ENCODE measurements at places on chromosomes 7 and 10.

DNA sequence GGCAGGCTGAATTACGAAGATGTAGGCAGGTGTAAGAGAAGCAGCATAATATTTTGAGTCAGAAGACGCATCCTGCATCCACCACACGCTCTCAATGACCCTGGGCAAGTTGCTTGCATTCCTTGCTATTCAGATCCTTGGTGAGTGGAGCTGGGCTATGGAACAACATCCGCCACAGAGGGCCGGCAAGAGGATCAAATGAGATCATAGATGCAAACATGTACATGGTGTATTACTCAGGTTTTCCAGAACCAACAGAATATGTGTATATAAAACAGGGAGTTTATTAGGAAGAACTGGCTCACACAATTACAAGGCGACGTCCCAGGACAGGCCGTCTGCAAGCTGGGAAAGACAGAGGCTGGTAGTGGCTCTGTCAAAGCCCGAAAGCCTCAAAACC lies 51.5 kb downstream of the ADAM12 start:
- no peak for DNase-seq

- no peak for DNase-seq
Observed at GRCh38 chr10:91603931-91604331, 28.9 kb downstream of the PPP1R3C start.

- no peak for DNase-seq
Observed at GRCh38 chr10:132876131-132876860, 66.1 kb downstream of the CFAP46 start.

- DNase-seq, result peak; percentile 84
Observed at GRCh38 chr7:131107337-131108211, 220.1 kb upstream of the MKLN1 start.

- DNase-seq, result no peak
Observed at GRCh38 chr7:1434891-1435670, 24.2 kb downstream of the MICALL2 start.

- DNase-seq, result no peak
Observed at GRCh38 chr7:111697771-111698170, 135.5 kb upstream of the IMMP2L start.

GRCh38 chr10:129773359-129773990 lies 190.6 kb downstream of the EBF3 start:
- DNase-seq, result no peak

- peak; percentile 31 for DNase-seq
Observed at GRCh38 chr10:42783181-42783549, 570 bp downstream of the BMS1 start.

DNA sequence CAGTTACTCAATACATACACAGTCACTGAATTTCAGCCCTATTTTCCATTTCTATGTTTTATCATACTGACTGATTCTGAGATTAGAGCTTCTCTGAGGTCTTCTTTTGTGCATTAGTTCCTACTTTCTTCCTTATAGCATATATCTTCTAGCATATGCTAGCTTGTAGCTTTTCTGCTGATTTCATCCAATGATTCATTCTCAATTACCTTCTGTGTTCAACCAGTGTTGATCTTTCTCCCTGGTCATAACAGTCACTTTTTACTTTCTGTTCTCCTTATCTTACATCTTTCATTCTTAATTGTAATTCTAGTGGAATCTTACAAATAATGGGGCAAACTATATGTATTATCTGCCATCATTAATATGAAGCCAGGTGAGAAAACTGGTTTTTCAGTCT lies 159.5 kb upstream of the HGF start:
- no peak for DNase-seq

DNA sequence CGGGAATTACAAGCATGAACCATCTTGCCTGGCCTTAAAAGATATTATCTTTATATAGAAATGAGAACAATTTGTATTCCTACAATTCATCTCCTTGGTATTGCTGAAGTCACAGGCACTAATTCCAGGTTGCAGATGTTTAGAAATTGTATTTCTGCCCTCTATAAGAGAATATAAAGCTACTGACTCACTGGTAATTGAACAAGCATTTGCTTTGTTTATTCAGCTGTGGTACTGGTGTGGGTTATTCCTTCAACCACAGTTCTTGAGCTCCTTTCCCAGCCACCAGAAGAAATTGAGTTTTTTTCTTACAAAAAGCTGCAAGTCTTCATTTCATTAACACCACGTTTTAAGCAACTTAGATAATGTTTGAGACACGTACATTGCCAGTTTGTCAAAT lies 29.0 kb upstream of the MPP7 start:
- peak; percentile 47 for DNase-seq

DNA sequence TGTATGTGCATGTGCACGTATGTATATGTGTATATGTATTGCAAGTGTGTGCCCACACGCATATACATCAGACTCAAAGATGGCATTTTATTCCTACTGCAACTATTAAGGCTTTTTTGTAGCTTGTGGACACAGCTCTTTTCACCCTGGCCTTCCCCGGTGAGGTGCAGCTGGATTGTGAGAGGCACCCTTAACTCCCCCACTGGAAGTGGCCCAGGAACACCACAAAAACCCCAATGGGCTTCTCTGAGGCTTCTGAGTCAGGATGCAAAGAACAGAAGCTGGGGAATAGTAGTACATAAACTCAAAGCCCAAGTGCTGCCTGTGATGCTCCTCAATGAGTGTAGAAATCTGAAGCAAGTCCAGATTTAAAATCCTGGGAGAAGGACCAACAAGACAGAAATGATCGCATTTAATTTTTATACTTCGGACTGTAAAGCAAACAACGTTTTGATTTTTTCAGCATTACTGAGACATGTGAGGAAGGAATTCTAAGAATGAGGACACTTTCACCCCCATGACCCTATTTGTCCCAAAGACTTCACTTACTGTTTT lies 369.2 kb upstream of the MGMT start:
- no peak for DNase-seq

GRCh38 chr10:118108194-118109026 lies 61.7 kb upstream of the RAB11FIP2 start:
- no peak for DNase-seq

DNA sequence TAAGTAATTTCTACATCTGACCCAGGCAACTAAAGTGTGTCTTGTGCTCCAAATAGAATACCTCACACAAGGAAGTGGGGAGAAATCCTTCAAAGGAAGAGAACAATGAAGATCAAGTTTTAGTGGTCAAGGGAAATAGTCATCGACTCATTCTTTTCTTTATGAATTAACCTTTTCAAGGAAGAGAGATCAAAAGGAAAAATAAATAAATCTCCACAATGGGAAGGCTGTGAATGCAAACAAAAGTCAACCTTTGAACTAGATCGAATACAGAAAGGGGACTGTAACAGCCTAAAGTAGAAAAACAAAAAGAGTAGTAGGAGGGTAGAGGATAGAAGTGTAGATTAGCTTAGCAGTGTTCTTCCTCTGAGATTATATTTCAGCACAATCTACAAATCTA lies 274.6 kb upstream of the COBL start:
- DNase-seq, result no peak

DNA sequence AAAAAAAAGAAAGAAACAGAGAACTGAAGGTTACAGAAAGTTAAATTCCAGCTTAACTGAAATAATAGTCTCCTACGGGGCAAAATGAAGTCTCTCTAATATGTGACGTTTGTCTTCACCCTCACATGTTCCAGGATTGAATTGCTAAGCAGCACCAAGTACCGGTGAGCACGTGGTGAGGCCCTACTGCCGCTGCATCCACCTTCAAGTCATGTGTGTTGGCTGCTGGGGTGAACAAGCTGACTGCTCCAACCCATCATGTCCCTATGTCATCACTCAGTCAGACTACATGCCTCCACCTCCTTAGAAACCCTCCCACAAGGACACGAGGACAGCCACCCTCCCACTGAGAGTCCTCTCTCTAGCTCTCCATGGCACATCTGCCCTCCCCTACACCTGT lies 35.4 kb upstream of the NPFFR1 start:
- no peak for DNase-seq

- no peak for DNase-seq
Observed at GRCh38 chr7:25208525-25209221, 19.6 kb downstream of the NPVF start.

DNA sequence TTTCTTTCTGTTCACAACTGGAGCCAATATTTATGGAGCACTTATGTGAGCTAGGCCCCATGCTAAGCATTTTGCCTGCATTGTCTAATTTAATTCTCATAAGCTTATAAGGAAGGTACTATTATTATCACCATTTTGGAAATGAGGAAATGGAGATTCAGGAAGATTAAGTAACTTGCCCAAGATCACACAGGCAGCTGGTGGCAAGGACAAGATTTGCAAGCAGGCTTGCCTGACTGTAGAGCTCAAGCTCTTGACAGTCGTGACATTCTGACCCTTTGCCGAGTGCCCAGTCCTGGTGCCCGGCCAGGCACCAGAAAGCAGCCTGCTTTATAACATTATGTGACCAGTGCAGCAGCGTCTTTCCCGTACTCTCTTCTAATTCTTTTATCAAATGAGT lies 38.2 kb downstream of the WNT2 start:
- no peak for DNase-seq

DNA sequence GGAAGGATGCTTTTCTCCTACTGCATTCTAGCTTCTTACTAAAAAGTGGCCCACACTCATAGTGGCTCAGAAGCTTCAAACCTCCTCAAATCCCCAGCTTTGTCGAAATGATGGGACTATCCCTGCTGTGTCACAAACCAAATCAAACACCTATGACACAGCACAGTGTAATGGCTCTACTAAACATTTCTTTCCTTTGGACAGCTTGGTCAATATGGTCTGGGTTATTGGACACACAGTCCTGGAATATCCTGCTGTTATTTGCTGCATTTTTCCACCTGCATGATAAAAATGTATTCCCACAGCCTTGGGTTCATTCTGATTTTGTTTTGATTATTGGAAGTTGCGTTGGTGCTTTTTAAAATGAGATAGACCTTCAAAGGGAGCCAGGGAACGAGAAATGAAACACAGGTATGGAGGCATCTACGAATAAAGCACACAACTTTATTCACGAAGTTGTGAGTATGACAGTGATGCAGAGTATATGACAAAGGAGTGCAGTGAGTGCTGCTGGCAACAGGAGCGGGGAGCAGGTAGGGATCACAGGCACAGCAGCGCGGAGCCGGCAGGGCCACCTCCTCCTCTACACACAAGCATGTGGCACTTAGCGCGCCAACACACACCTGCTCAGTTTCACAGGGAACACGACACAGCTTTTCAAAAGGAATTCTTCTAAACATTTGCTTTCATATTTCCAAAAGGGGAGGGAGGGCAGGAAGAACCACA lies 26.5 kb upstream of the AFAP1L2 start:
- no peak for DNase-seq

DNA sequence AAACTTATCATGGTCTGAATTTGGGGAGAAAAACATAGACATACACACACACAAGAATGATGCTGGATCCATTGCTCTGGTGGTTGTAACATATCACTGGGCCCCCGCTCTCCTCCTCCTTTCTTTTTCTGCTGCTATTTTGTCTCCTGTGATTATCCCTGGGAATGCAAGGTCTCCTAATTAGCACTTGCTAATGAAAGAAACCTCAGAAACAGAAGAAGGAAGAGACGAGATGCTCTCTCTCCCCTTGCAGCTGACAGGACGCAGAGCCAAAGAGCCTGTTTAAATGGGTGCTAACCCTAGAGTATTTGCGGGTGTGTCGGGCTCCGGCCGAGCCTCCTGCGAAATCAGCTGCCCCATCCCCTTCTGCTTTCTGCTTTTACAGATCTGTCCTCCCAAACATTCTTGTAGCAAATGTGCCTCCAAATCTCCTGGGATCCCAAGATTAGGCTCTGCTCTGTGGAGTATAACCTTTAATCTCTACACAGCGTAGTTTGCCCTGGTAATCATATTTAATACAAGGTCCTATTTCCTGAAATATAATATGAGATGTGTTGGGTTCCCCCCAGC lies 81.5 kb downstream of the FRMPD2 start:
- no peak for DNase-seq

DNA sequence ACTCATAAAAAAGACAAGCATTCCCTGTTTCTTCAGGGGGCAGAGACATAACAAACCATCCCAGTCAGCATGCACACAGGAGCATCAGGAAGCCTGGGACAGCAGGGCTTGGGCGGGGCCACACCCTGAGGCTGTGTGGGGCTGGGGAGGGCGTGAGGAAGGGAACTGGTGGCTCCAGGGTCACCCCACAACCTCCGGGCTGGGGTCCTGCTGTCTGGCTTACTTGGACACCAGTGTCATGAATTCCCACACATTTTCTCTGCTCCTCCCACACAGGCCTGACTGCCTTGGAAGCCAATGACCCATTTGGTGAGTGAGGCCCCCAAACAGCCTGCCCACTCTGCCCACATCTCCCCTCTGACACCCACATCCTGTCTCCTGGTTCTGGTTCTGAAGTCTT lies 2.8 kb downstream of the FXYD4 start:
- DNase-seq, result no peak

DNA sequence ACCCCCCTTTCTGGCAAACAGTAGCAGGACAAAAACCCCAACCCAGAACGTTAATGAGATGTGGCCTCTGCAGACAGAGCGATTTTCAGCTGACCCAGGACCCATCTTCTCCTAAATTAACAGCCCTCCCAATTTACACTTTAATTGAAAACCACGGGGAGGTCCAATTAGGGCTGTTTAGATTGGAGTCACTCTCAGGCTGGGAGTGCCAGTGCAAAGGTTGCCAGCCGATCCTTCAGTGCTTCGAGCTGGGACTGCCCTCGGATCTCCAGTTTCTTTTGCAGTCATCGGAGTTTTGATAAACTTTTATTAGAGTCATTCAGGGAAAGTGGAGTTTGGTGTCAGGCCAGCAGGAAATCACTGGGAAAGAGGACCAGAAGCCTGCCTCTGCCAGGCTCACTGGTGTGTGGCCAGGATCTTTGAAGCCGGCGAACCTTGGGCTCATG lies 108.0 kb downstream of the DOCK1 start:
- no peak for DNase-seq

- DNase-seq, result no peak
Observed at GRCh38 chr7:154484943-154485342, 432.7 kb downstream of the DPP6 start.

DNA sequence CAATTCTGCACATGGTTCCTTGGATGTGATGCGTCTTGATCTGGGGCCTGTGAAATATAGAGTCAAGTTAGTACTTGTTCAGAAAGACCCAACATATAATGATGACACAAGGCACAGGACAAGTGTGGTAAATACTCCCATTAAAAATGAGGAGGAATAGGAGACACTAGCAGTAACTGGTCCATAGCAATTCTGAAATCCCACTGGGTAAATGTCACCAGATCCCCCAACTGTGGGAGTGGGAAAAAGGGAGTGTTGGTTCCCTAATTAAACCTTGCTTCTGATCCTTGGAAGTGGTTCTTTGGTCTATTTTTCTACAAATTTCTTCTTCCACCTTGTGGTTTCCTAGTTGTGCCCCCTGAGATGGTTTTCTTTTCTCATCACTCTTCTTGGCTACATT lies 62.5 kb upstream of the NRP1 start:
- no peak for DNase-seq

DNA sequence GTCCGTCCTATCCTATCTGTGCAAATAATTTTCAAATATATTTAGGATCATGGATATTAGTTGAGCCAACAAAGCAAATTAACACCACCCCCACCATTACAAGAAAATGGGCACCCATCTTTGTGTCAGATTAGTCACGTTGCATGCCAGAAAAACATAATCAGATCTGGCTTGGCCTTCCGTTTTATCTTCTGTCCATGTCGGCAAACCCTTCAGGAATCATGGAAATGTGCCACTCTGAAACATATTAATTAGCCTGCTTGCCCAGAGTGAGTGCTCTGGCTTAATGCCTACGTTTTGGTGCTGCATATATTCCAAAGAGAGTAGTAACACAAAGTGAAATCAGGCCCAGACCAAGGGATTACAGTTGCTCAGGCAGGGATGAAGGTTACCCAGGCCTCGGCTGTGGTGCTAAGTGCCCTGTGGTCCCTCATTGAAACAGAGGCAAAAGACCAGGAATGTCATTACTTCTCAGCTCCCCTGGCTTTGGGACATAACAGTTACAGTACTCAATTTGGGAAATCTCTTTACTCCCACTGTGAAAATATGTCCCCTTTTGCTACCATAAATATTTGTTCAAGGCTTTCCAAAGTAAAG lies 154.0 kb upstream of the LSM8 start:
- DNase-seq, result no peak

Measured in CD4-positive, alpha-beta T cell treated with Interleukin-15 for 4 hours (primary cell).